ENCODE measurements at places on chromosomes 12 and 14.

DNA sequence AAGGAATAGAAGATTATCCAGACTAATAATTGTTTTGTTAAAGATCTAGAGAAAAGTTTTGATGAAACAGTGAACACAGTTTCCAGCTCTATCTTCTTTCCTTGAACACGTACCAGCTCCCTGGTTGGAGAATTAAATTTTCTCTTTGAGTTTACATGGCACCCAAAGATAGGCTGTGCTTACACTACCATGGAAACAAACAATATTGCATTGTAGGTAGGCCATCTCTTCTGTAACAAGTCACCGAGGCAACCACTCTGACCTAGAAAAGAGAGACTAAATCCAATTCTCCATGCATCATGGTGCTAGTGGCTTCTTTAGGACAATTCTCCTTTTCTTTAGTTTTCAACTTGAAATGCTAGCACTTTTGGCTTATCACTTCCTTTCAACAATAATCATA is 9.9 kb downstream of the BMAL2 start:
- no peak for DNase-seq

- DNase-seq: no peak
Observed at GRCh38 chr12:43795716-43796280, 10.3 kb downstream of the TWF1 start.

GRCh38 chr12:63313139-63313538 is 162.1 kb upstream of the AVPR1A start:
- no peak for DNase-seq

GRCh38 chr12:57099047-57099714 is 10.3 kb downstream of the NAB2 start:
- DNase-seq: no peak

DNA sequence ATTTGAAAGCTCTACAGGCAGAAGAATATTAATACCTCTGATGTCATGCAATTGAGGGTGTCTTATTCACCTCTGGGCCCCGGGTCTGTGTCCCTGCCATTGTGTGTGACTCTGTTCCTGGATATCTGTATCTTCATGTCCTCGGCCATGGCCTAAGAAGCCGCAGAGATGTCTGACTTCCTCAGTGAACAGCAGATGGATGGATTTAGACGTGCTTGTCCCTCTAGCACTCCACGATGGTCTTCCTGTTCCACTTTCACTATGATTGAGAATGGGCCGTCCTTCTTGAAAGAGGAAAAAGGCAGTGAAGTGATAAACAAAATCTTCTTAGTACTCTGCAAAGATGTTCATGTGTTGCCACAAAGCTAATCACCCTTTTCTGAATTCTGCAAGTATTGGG is 217.4 kb downstream of the SLC41A2 start:
- no peak for DNase-seq

- DNase-seq: no peak
Observed at GRCh38 chr14:73248108-73248868, 11.0 kb downstream of the PAPLN start.

DNA sequence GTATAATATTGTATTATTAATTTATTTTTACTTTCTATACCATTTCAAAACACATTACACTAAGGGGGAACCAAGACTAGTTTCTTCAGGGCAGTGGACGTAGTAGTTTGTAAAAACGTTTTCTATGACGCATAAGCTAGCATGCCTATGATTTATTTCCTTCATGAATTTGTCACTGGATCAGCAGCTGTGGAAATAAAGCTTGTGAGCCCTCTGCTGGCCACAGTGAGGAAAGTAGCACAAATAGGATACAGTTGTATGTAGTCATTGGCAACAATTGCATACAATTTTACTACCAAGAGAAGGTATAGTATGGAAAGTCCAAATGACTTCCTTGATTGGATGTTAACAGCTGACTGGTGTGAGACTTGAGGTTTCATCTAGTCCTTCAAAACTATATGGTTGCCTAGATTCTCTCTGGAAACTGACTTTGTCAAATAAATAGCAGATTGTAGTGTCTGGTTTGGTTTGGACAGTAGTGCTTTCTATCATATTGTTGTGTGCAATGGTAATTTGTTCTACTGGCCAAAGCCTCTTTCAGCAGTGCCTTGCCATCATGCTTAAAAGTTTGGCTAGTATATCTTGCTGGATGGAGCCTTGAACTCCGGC is 24.3 kb upstream of the PLEKHD1 start:
- no peak for DNase-seq

GRCh38 chr12:50637870-50638481 is 125.9 kb upstream of the ATF1 start:
- DNase-seq: no peak

DNA sequence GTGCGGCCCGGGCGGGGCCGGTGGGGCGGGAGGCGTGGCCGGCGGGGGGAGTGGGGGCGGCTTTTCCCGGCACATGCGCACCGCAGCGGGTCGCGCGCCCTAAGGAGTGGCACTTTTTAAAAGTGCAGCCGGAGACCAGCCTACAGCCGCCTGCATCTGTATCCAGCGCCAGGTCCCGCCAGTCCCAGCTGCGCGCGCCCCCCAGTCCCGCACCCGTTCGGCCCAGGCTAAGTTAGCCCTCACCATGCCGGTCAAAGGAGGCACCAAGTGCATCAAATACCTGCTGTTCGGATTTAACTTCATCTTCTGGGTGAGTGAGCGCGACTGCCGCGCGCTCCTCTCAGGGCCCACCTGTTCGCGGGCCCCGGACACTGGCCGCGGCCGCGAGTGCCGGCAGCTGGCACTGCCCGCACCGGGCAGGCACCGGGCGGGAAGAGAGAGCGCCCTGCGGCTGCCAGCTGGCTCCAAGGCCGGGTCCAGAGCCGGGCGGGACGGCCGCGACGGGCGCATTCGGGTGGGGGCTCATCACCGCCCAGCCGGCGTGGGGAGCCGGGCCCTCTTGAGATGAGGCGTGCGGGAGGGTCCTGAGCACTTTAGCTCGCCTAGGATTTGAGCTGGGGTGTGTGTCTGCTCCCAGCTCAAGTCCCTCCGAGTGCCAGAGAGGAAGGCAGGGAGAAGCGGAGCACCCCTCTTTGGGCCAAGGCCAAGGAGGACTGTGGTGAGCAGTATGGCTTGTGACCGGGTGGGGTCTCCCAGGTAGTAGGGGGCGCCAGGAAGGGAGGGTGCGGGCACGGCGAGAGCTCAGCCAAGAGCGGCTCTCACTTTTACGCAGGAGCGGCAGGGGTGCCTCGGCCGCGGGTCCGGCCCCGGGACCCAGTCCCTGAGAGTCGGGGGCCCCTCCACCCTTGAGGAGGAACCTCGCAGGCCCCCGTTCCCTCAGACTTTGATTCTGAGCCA is at the start of gene CD9:
TSS of gene CD9 (plus strand) at position 145 of the 957 bp plus-strand sequence. CDS start at position 245, 100 bp downstream.
- DNase-seq: no peak

DNA sequence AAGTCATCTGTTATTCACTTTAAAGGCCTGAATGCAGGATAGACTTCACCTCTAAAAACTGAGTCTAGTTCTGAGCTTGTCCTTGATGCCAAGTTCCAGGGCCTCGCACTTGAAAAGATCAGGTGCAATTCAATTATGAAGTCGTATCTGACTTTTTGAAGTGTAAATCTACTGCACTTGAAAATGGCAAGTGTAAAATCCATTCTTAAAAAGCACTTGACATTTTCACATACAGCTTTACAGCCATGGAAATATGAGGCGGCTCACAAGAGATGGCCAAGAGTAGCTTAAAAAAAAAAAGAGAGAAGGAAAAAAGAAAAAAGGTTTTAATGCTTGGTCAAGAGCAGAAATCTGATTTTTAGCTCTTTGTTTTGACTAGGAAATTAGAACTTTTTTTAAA is 172.5 kb downstream of the GXYLT1 start:
- no peak for DNase-seq

DNA sequence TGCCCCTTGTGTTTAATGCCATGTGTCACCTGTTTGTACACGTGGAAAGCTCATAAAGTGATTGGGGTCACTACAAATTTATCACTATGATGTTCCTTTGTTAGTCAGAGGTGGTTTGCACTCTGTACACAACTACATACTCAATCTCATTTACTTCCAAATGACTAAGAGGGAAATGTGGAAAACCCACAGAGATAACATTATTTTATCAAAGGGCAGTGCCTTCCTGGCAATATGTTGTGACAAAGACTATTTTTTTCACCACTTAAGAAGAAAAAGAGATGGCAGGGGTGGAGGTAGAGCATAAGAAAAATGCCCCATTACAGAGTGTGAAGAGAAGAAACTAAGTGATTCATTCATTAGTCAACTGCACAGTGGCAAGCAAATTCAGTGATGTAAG is 1064.1 kb upstream of the FLRT2 start:
- DNase-seq: no peak

DNA sequence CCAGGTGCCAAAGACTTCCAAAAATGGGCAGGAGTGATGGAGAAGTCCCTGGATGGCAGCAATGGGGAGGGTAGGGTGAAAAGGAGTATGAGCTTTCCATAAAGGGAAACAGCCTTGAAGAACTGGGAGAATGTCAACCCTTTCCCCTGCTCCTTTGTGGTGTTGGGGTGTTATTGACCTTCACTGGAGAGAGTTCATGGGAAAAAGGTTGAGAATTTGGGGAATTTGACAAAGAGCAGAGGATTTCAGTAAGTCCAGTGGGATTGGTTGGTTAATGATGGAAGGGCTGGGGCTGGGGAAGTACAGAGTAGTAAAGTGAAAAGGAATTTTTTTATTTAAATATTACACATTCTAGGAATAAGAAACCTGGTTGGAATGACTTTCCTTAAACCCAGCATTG is 116.6 kb downstream of the ERC1 start:
- no peak for DNase-seq

GRCh38 chr14:83300476-83301064 is 1766.9 kb upstream of the SEL1L start:
- no peak for DNase-seq

DNA sequence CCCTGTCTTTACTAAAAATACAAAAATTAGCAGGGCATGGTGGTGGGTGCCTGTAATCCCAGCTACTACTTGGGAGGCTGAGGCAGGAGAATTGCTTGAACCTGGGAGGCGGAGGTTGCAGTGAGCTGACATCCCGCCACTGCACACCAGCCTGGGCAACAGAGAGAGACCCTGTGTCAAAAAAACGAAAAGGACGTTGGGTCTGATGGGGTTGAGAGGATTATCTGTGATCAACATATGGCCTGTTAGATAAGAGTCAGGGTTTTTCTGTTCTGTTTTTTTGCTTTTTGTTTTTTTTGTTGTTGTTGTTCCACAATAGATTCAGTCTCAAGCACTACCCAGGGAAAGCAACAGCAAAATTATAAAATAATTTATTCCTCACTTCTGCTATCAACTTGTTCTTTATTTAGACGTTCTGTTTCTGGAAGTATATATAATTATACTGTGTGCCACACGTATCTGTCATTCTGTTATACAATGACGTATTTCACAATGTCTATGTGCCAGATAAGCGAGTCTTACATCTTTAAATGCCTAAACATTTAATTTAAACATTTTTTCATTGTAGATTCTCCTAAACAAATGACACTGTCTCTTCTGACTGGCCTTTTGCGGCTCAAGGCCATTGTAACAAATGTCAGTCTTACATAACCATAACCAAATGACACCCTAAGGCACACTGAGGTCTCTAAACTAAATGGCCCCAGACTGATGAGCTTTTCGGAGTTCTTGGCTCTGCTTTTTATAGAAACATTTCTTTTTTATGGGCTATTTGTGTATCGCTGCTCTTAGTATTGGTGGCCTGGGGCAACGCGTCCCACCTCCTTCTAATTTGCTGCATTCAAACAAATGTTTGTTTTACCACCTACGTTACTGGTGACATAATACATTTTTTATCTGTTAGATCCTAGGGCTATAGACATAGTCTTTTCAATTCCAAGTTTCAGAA is 7.2 kb upstream of the P2RX4 start:
- no peak for DNase-seq

- DNase-seq: no peak
Observed at GRCh38 chr14:25394356-25394755, 344.4 kb upstream of the STXBP6 start.

DNA sequence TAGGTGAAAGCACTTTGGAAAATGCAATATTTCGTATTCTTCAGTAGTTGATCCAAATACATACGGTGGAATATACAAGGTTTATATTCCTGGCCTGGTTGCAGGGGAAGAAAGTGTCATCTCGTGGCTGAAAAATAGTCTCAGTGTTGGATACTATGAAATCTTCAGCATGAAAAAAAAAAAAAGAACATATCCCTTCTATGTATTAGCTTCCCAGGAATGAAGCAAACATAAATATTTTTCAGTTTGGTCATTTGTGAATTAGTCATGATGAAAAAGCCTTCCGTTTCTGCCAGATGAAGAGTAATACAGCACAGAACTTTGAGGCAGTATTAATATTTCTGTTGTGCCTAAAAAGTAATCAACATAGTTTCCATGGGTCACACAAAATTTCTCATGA is 36.7 kb downstream of the FLRT2 start:
- DNase-seq: no peak

DNA sequence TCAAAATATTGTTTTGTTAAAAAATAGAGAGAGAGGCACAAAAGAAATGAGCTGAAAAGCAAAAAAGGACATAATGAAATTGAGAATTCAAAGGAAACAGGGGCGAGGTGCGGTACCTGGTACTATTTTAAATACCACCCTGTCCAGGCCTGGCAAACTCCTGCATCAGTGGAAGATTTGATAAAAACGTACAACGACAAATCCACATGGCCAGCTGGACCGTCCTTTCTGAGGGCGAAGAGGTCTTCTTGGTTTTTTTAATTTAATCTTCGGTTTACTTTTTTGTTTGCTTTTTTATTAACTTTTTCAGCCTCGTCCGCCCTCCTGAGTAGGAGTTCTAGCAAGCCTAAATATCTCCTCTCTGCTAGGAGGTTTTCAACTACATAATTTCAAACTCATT is 11.9 kb downstream of the BCL11B start:
- DNase-seq: no peak

GRCh38 chr14:88611878-88612277 is 49.0 kb downstream of the ZC3H14 start:
- DNase-seq: no peak

GRCh38 chr12:58633479-58633878 is 286.8 kb downstream of the LRIG3 start:
- no peak for DNase-seq

- no peak for DNase-seq
Observed at GRCh38 chr14:45181329-45181728, 45.6 kb downstream of the FANCM start.

DNA sequence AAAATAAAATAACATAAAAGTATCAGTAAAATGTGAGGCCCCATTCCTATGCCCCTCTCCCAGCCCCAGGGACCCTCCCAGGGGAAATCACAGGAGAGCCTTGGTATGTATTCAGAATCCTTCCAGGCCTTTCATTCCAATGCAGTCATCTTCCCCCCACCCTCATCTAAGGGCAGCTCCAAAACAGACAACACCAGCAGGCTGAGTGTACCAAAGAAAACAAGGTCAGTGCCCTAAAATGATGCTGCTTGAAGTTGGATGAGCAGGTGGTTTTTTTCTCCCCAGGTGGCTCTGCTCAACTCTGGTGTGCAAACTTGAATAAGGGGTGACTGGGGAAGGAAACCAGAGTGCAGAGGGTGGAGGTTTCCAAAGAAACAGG is 56.2 kb downstream of the TSPAN9 start:
- DNase-seq: no peak

- DNase-seq: no peak
Observed at GRCh38 chr12:57416039-57416996, 14.5 kb downstream of the R3HDM2 start.

Data from activated CD4-positive, alpha-beta T cell treated with anti-CD3 and anti-CD28 coated beads, Interleukin-2, amount 50 U/mL, for 24 hours (primary cell).